ENCODE measurements at places on chromosomes 12 and 14. TPM values are rescaled to one million over a fixed set of nuclear protein-coding genes. Genes with fewer than 3 reads are reported as not detected.
A peak's percentile ranks its signal among the peaks of the same experiment; 100 is the strongest.

DNA sequence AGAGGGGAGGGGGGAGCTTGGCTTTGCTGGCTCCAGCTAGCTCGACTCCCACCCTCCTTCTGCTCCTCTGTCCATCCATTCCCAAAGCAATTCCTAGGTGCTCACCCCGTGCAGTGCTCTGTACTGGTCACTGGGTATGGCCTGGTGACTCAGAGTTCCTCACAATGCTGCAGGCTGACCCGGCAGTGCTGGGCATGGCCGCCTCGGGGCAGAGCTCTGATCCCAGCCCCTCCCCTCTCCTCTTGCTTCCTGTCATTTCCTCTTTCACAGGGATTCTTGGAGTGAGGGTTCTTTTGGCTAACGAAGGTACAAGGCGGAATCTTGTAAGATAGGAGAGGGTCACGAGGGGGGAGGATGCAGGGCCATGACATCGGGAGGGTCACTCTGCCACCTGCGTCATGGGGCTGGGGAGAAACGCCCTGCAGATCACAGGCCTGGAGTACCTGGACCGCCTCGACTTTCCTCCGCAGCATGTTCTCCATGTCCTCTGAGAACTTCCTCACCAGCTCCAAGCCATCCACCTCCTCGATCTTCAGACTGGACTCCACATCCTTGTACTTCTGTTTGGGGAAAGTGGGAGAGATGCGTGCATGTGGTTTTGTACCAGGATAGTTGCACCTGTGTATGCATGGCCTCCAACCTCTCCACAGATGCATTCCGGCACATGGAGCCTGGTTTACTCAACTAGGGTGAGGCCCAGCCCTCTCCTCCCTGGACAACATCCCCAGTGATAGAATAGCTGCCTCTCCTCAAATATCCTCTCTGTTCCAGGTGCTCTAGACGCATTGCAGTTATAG lies 5.7 kb downstream of the CACNA2D4 start:
- no peak for DNase-seq
- no peak overlapping the region for H3K4me3 ChIP-seq
- peaks cover 11% of the 10 kb centered on the region for H3K4me1 ChIP-seq
- no peak overlapping the region for H3K27ac ChIP-seq

GRCh38 chr12:99151744-99152143 lies 495.8 kb upstream of the GARIN6 start:
- H3K4me1 ChIP-seq = no peaks in the 10 kb centered on the region
- no peaks in the 10 kb centered on the region for H3K36me3 ChIP-seq
- H3K27me3 ChIP-seq = no peaks in the 10 kb centered on the region
- no peak overlapping the region for H3K4me3 ChIP-seq
- H3K27ac ChIP-seq = no peak overlapping the region

DNA sequence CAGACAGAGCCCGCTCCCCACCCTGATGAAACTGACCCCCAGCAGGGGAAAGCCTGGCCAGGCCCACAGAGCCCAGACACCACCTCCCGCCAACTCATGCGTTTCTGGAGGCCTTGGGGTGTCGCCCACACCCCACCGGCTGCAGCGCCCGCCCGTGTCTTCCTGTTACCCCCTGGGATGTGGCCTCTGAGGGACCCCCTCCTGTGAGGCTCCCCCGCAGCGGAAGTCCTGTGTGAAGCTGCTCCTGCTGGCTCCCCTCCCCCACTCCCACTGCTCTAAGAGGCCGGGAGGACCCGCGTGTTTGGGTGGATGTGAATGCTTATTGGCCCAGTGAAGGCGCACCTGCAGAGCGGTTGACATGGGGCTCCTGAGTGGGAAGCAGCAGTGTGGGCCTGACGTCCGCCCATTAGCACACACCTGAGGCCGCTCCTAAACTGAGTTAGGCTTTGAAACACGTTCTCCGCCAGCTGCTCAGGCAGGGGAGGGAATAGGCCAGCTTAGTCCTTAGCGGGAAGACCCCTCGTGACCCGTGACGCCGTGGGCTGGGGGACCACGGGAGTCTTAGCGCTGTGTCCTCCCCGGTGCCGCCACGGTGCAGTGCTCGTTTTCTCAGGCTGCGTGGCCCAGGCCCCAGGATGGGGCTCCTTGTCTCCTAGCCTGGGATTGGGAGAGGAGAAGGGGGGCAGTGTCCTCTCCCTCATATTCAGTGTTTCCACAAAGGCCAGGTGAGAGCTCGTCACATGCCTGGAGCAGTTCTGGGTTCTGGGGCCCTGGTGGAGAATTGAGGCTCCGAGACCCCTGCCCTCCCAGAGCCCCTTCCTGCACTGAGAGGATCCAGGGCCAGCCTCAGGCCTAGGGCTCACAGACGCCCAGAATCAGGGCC lies 323.4 kb upstream of the SFSWAP start:
- H3K4me1 ChIP-seq = no peaks in the 10 kb centered on the region
- H3K27ac ChIP-seq = no peak overlapping the region
- no peak for DNase-seq
- H3K27me3 ChIP-seq = no peaks in the 10 kb centered on the region
- no peaks in the 10 kb centered on the region for H3K36me3 ChIP-seq

GRCh38 chr12:130932061-130932930 lies 21.4 kb upstream of the ADGRD1 start:
- H3K36me3 ChIP-seq = no peaks in the 10 kb centered on the region
- no peak overlapping the region for H3K27ac ChIP-seq
- H3K27me3 ChIP-seq = no peaks in the 10 kb centered on the region
- H3K4me3 ChIP-seq = no peak overlapping the region
- no peak for DNase-seq

DNA sequence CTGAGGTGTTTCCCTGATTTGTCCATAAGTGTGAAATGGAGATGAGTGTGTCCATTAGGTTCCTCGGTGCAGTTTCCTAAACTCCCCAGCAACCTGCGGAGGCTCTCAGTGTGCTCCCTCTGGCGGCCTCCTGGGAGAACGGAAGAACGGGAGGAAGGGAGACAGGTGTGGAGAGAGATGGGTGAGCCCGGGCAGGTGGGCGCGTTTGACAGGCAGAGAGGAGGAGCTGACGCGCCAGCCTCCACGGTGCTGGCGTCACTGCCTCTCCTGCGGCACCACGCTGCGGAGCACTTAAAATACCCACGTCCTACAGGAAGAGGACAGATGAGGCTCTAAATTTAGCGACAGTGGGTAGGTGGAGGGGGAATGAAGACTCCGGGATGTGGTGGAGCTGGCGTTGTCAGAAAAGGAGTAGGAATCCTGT lies 26.8 kb upstream of the PEX5 start:
- H3K27me3 ChIP-seq = no peaks in the 10 kb centered on the region
- H3K36me3 ChIP-seq = peaks cover 4% of the 10 kb centered on the region
- no peak overlapping the region for H3K27ac ChIP-seq
- DNase-seq = peak; percentile 47
- H3K4me3 ChIP-seq = no peak overlapping the region

DNA sequence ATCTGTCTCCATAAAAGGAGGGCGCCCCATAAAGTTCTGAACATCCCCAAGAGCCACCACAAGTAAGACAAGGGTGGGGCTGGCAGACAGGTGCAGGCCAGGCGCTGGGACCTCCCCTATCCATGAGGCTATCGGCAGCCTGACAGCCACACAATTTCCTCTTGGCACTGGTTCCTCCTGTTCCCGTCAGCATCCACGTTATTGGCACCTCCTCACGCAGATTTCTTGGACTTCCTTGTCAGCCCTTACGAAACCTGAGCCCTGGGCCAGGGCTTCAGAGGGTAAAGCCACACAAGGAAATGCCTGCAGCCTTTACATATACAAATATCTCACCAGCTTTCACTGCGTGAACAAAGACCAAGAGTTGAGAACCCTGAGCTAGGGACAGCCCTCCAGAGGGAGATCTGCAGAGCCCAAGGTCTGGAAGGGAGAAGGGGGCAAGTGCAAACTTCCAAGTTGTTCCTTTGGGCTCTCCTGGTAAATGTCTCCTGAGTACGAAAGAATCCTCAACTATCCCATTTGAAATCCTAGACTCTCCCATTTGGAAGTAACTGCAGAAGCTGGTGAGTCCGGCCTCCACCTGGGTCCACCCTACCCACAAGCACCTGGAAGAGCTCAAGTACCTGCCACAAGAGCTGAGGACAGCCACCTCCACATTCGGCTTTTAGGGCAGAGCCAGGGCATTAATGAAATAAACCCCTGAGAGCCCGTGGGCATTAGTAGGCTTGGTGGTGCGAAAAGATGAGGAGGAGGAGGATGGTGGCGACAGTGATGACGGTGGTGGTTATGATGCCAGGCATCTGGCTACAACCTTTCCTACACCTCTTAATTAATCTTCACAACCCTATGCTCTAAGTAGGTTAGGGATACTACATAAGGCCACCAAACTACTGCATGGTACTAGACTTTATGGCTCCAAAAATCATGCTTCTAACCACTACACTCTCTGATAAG lies 5.5 kb upstream of the TC2N start:
- H3K27me3 ChIP-seq = no peaks in the 10 kb centered on the region
- DNase-seq = peak; percentile 40
- H3K4me3 ChIP-seq = no peak overlapping the region
- no peaks in the 10 kb centered on the region for H3K36me3 ChIP-seq
- H3K4me1 ChIP-seq = peaks cover 24% of the 10 kb centered on the region

GRCh38 chr12:2884810-2885209 lies 5.9 kb upstream of the TULP3 start:
- H3K4me1 ChIP-seq = no peaks in the 10 kb centered on the region
- no peaks in the 10 kb centered on the region for H3K27me3 ChIP-seq
- H3K4me3 ChIP-seq = no peak overlapping the region
- H3K27ac ChIP-seq = no peak overlapping the region
- DNase-seq = no peak
- no peaks in the 10 kb centered on the region for H3K36me3 ChIP-seq

GRCh38 chr14:39212693-39213092 lies 21.0 kb upstream of the MIA2 start:
- no peaks in the 10 kb centered on the region for H3K27me3 ChIP-seq
- DNase-seq = no peak
- H3K4me1 ChIP-seq = no peaks in the 10 kb centered on the region
- no peak overlapping the region for H3K27ac ChIP-seq
- no peaks in the 10 kb centered on the region for H3K36me3 ChIP-seq

DNA sequence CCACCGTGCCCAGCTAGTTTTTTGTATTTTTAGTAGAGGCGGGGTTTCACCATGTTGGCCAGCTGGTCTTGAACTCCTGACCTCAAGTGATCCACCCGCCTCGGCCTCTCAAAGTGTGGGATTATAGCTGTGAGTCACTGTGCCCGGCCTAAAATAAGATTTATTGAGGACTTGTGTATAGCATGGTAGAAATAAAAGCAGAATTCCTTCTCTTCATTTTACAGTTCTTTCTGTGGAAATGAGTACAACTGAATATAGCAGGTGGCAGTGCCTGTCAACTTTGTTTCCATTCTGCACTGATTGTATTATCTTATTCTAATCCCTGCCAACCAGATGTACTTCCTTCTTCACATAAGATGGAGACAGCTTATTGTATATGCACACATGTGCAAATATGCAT lies 41.0 kb downstream of the DIP2B start:
- no peak for DNase-seq
- H3K27me3 ChIP-seq = no peaks in the 10 kb centered on the region
- no peak overlapping the region for H3K4me3 ChIP-seq
- H3K27ac ChIP-seq = no peak overlapping the region

- no peak overlapping the region for H3K4me3 ChIP-seq
- H3K4me1 ChIP-seq = peaks cover 3% of the 10 kb centered on the region
- no peaks in the 10 kb centered on the region for H3K36me3 ChIP-seq
- H3K27me3 ChIP-seq = no peaks in the 10 kb centered on the region
- no peak for DNase-seq
- peak overlapping the region; percentile 39 for H3K27ac ChIP-seq
These were observed 81.6 kb downstream of the ITPK1 start for GRCh38 chr14:93033983-93034670.

GRCh38 chr14:94747739-94748138 lies 22.2 kb downstream of the GSC start:
- H3K27ac ChIP-seq = no peak overlapping the region
- H3K27me3 ChIP-seq = no peaks in the 10 kb centered on the region
- no peaks in the 10 kb centered on the region for H3K4me1 ChIP-seq
- H3K4me3 ChIP-seq = no peak overlapping the region

DNA sequence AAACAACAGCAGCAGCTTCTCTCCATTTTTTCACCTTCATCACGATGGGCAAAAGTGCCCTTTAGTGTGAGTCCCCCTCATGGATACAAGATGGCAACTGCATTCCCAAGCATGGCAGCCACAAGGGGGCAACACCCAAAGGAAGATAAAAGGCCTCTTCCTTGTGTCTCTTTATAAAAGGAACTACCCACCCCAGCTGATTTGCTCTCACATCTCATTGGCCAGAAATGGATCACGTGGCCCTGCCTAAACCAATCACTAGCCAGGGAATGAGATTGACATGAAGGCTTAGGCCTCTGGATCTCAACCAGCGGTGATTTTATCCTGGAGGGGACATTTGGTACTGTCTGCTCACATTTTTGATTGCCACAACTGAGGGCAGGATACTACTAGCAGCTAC lies 21.9 kb upstream of the IFT81 start:
- H3K27ac ChIP-seq = no peak overlapping the region
- no peaks in the 10 kb centered on the region for H3K27me3 ChIP-seq
- no peaks in the 10 kb centered on the region for H3K36me3 ChIP-seq
- DNase-seq = peak; percentile 24
- no peak overlapping the region for H3K4me3 ChIP-seq

- no peak overlapping the region for H3K4me3 ChIP-seq
- no peaks in the 10 kb centered on the region for H3K36me3 ChIP-seq
- DNase-seq = no peak
- H3K4me1 ChIP-seq = peaks cover 40% of the 10 kb centered on the region
- no peaks in the 10 kb centered on the region for H3K27me3 ChIP-seq
These were observed 251.6 kb downstream of the PHLDA1 start for GRCh38 chr12:75779891-75780496.

DNA sequence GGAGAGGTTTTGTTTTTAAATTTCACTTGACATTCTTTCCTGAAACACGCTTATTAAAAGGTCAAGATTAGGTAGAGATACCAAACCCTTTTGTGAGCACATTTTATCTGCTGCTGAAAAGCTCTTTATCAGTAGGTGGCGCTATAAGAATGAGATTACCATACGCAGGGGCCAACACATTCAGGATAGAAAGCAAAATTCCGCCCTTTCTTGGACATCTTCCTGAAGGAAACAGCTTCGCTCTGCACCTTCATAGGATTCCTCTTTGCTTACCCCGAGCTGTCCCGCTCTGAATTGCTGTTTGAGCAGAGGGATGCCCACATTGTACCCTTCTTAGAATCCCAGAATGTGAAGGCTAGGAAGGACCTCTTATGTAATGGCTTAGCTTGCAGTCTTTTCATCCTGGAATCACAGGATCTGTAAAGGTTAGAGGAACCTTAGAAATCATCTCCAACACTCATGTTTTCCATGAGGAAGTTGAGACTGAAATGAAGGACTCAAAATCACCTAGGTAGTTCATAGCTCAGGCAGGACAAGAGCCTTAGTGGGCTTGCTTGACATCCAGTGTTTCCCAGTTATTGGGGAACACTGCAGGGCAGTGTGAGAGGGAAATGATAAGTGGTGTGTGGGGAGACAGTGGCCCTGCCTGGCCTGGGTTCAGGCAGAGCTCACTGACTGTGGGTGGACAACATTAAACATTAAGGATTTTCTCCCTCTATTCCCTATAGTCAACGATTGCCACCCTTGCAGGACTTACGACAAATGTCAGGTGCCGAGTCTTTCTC lies 38.7 kb upstream of the CRY1 start:
- peak; percentile 10 for DNase-seq
- no peaks in the 10 kb centered on the region for H3K36me3 ChIP-seq
- H3K27me3 ChIP-seq = no peaks in the 10 kb centered on the region
- H3K27ac ChIP-seq = peak overlapping the region; percentile 48
- peaks cover 17% of the 10 kb centered on the region for H3K4me1 ChIP-seq
- H3K4me3 ChIP-seq = no peak overlapping the region

The SMCO2 gene
- not detected for total RNA-seq

The ANKS1B gene
- 34.5 TPM for total RNA-seq

The BBOF1 gene
- 23.4 TPM for total RNA-seq

The MYO1H gene
- total RNA-seq = not detected

The MOAP1 gene
- 48.2 TPM for total RNA-seq

The C1RL gene
- total RNA-seq = 39.2 TPM
